ENCODE measurements at places on chromosomes 6 and 20. TPM values are rescaled to one million over a fixed set of nuclear protein-coding genes. Genes with fewer than 3 reads are reported as not detected.
A peak's percentile ranks its signal among the peaks of the same experiment; 100 is the strongest.

DNA sequence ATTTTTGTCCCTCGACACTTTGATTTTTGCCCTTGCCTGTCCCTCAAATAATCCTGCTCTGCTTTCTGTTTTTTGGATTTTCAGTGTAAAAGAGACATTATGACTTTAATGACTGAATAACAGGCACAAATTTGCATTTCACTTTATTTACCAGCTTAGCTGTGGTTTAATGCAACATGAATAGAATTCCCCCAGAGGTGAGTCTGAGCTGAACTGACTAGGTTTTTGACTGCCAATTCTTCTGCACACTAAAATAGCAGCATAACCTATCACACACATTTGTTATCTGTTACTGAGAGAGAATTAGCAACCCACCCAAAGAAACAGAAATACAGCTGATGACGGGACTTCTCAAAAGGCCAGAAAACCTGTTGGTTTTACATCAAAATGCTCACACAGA lies 3.9 kb upstream of the RBM24 start:
- H3K27me3 ChIP-seq, result no peaks in the 10 kb centered on the region
- DNase-seq, result no peak
- H3K4me1 ChIP-seq, result peaks cover 44% of the 10 kb centered on the region
- no peaks in the 10 kb centered on the region for H3K36me3 ChIP-seq

DNA sequence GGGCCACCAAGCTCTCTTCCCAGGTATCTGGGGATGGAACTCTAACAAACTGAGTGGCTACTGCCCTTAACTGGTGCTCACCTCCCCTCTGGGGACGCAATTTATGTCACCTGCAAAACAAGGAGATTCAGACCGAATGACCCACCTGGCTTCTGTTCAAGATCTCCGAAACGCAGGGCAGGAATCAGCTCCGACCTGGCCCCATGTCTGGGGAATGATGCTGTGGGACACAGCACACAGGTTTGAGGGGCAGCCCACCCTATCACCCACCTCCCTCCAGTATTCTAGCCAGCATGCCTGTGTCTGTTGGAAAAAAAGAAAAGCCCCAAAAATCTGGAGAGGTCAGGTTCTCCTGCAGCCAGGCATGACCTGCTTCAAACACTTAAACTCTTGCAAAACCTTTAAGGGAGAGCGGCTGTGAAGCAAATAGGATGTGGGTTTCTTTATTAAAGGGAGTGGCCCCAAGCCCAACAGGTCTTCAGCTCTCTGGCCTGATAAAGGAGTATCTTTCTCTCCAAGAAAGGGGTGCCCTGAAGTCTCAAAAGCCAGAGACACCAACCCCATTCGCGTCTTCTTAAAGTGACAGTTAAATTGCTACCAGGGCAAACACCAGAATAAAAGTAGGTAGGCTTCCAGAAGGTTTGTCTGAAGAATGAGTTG lies 6.4 kb downstream of the PREX1 start:
- H3K4me1 ChIP-seq, result no peaks in the 10 kb centered on the region
- no peak overlapping the region for H3K27ac ChIP-seq
- no peaks in the 10 kb centered on the region for H3K27me3 ChIP-seq
- DNase-seq, result no peak

- H3K27me3 ChIP-seq, result no peaks in the 10 kb centered on the region
- DNase-seq, result no peak
- H3K36me3 ChIP-seq, result no peaks in the 10 kb centered on the region
These were observed 313.9 kb upstream of the RNF24 start for GRCh38 chr20:4329232-4329631.

GRCh38 chr6:153170511-153170910 lies 39.4 kb upstream of the RGS17 start:
- H3K27me3 ChIP-seq, result no peaks in the 10 kb centered on the region
- H3K36me3 ChIP-seq, result no peaks in the 10 kb centered on the region
- H3K4me1 ChIP-seq, result peaks cover 21% of the 10 kb centered on the region
- H3K27ac ChIP-seq, result no peak overlapping the region
- no peak overlapping the region for H3K4me3 ChIP-seq

Gene KIF25
- total RNA-seq, result not detected

- H3K36me3 ChIP-seq, result peaks cover 31% of the 10 kb centered on the region
- no peaks in the 10 kb centered on the region for H3K27me3 ChIP-seq
- H3K27ac ChIP-seq, result peak overlapping the region; percentile 84
- DNase-seq, result no peak
These were observed 10.7 kb downstream of the SDC4 start for GRCh38 chr20:45337367-45338120.
